ENCODE measurements at places on chromosomes 12 and 14.

- no peak for DNase-seq
Observed at GRCh38 chr12:102543494-102544485, 63.4 kb upstream of the IGF1 start.

- DNase-seq = no peak
Observed at GRCh38 chr14:100729982-100730381, 3.3 kb downstream of the DLK1 start.

DNA sequence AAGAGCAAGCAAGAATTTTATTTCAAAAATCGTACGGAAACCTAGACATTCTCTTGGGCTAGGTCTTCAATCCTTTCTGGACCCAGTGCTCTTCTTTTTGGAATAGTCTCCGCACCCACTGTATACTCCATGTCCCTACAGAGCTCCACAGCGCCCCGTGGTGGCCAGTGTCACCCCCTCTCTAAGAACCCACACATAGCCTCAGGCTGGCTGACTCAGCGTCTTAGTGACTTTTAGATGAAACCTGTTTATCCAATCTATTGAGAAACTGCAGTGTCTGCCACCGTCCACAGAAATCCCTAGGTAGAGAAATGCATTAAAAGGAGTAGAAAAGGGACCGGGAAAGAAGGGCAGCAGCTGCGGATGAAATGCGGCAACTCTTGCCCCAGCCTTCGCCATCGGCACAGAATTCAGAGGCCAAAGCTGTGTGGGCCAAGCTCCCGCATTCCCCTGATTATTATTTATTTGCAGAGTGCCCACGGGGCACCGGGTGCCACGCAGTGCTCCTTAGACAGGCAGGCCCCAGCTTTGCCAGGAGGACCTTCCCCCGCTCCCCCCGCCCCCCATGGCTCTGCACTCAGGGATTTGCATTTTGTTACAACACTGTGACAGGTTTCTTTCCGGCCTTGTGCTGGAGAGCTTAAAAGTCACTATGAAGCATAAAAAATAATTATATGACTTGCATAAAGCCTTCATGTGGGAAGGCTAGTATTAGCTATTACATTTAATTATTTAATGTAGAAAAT is 170.1 kb upstream of the FKBP4 start:
- DNase-seq = no peak

- DNase-seq = peak; percentile 92
Observed at GRCh38 chr12:12999959-13000615, at the start of gene HEBP1. TSS of gene HEBP1 (minus strand) at chr12:13000265. CDS start at chr12:13000114, 151 bp downstream.

GRCh38 chr12:42299392-42300308 is 26.2 kb downstream of the ZCRB1 start:
- DNase-seq = no peak

- no peak for DNase-seq
Observed at GRCh38 chr12:2151391-2151790, 98.6 kb downstream of the CACNA1C start.

DNA sequence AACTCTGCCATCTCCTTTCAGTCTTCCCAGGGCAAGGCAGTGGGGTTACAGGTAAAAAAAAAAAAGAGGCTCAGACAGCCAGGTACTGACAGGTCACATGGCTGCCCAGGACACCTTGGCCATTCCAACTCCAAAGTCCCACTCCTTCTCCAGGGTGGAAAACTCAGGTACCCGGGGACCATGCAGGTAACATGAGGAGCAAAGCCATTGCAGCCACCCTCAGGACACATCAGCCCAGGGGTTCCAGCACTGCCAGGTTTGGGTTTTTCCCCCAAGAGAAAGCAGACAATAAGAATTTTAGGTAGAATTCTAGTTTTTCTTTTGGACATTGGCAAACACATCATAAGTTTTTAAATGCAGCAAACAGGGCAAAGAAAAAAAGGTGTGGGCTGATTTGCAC is 15.3 kb downstream of the FAM222A start:
- no peak for DNase-seq

DNA sequence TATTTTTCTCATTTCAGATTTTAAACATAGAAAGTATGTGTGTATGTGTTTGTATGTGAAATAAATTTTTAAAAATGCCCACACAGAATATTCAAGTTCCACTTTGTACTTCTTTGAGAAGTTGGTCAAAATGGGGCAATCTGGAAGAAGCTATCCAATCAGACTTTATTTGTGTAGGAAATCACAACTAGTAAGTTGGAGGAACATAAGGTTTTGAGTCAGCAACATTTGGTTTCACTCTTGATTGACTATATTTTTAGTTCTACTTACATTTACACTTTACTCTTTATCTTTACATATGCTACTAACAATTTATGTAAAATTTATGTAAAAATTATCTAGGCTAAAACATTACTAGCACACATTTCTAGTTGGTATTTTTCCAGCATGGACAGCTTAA is 128.1 kb downstream of the ATXN7L3B start:
- no peak for DNase-seq

GRCh38 chr12:6613015-6613775 is 6.0 kb upstream of the CHD4 start:
- no peak for DNase-seq

DNA sequence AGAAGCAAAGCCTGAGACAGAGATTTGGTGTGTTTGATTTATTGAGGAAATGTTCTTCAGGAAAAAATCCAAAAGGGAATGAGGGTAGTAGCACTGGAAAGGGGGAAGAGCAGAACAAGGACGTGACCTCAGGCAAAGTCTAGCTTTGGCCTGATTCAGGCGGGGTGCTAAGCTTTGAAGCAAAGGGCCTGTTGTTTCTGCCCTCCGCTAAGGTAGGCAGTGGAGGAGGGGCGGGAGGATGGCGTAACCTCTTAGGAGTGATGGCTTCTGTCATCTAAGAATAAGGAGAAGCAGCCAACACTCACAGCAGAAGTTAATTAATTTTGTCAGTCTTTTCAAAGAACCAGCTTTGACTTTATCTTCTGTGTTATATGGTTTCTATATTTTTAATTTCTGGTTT is 20.4 kb downstream of the ABHD12B start:
- DNase-seq = no peak

DNA sequence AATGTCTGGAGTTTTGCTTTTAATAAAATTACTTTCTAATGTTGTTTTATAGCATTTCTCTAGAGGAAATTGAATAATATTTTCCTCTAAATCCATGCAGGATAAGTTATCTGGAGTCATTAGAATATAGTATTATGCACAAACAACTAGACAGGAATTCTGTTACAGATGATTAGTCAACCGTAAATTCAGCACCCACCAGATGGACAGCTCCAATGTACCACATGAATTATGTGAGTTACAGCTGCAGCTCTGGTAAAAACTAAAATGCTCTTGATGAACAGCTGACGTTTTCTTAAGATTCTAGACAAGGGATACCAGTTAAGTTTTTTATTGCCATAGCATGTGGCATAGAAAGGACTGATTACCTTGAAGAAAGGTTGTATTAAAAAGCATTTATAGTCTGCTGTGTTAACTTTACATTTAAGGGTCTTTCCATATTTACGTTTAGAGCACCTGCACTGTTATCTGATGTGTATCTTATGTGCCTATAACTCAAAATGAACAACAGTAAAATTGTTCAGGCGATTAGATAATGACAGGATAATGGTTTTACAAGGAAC is 321.4 kb upstream of the LRFN5 start:
- DNase-seq = no peak

GRCh38 chr12:389142-390096 is at the start of gene KDM5A:
TSS of gene KDM5A (minus strand) at chr12:389320. CDS start at chr12:389091, 229 bp downstream.
- DNase-seq = no peak

GRCh38 chr14:78530078-78530477 is 359.9 kb downstream of the NRXN3 start:
- DNase-seq = no peak

GRCh38 chr12:94265966-94266745 is 117.8 kb downstream of the PLXNC1 start:
- no peak for DNase-seq

DNA sequence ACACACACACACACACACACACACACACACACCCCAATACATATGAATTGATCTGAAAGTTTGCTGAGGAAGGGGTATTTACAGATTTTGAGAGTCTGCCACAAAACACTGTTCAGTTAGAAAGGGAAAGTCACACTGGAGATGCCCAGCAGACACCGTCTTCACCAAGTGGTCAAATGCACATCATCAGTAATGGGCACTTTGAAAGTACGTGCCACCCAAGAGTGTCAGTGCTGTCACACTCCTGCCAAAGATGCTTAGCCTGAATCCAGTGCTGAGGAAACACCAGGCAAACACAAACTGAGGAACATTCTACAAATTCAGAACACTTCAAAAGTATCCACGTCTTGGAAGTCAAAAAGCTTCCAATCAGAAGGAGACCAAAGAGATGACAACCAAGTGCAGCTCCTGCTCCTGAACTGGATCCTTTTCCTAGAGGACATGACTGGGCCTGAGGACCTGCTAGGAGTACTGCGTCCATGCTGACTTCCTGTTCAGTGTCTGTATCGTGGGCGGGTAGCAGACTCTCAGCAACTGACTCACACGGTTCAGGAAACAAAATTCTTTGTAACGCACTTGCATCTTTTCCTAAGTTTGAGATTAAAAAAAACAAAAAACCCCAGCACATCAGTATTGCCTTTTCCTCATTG is 18.6 kb downstream of the PSMC1 start:
- no peak for DNase-seq

GRCh38 chr12:126926023-126926594 is 1340.9 kb upstream of the TMEM132C start:
- DNase-seq = no peak

DNA sequence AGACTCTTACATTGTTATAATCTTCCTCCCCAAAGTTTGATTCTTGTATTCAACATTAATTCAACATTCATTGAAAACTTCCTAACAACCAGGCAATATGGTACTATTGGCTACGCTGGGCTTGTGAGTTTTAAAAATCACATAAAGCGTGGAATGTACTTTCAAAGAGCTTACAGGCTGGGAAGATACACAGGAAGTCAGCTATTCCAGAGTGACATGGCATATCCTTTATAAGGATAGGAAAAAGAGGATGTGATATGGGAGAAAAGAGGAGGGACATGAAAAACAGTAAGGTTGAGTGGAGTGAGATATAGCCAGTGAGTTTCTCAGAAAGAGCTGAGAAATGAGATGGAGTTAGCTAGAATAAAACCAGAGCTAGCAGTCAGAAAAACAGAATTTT is 103.6 kb upstream of the ATF7IP start:
- DNase-seq = no peak

DNA sequence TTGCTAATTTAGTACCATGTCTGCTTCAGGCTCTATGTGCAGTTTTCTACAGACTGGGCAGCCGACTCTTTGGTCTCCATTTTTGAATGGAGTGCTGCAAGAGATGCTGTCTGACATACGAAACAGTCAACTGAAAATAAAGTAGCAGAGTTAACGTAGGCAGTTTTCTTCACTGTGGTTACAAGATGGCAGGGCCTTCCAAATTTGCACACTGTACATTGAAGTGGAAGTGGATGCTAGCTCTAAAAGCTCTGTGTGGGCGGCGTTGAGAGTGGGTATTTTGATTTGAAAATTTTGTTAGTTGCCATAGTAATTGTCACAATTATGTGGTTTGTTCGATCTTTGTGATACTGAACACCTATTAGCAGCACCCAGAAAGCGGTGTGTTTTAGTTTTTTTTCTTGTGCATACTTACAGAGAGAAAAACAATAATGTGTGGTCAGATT is 154.9 kb upstream of the ATP2B1 start:
- DNase-seq = peak; percentile 14

DNA sequence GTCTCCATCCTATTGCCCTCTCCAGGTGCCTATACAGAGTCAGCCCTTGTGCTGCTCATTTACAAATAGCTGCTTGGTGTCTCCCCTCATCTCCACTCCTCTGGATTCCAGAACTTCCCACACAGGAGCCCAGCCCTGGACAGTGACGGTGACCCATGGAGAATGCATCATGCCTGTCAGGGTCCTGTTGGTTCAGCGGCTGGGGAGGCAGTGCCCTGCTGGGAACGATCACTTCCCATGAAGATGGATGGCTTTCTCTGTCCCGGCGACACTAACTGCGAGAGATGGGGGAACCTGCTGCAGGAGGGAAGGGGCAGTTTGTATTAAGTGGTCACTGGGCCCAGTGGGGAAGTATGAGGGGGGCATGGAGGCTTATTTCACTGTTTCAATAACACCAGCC is 395.0 kb upstream of the TBX3 start:
- DNase-seq = no peak

DNA sequence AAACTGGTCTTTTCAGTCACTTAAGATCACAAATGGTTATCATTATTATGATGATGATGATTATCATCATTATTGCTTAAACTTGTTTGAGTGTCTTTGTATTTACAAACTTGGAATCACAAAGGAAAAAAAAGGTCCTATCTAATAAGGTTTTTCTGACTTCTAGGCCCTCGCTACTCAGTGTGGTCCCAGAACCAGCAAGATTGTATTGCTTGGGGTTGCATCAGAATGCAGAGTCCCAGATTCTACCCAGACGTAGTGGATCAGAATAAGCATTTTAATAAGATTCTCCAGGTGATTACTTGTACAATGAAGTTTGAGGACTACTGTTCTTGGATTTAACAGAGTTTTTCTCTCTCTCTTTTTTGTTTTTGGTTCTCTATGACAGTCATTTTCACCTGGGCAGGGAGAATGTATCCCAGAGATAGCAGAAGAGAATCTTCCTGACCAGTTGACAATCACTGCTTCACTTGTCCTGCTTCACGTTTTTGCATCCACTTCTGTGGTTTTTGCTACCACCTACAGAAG is 29.3 kb upstream of the PPP1R12A start:
- DNase-seq = no peak

GRCh38 chr14:105117257-105117646 is 51.3 kb downstream of the JAG2 start:
- no peak for DNase-seq

DNA sequence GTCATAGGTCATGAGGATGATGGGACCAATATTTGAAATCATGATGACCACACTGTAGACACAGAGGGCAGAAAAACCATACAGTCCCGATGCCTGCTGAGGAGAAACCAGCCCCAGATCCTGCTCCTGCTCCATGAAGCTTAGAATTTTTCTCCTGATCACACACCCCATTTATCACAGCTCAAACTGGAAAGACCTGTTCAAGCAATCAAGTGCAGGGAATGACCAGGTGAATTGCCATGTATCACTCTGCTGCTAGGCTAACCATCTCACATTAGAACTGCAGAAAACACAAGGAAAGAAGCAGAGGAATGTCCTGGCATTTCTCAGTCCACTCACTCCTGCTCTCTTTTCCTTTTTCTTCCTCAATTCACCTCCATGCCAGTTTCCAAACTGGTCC is 18.1 kb downstream of the MANSC1 start:
- no peak for DNase-seq

DNA sequence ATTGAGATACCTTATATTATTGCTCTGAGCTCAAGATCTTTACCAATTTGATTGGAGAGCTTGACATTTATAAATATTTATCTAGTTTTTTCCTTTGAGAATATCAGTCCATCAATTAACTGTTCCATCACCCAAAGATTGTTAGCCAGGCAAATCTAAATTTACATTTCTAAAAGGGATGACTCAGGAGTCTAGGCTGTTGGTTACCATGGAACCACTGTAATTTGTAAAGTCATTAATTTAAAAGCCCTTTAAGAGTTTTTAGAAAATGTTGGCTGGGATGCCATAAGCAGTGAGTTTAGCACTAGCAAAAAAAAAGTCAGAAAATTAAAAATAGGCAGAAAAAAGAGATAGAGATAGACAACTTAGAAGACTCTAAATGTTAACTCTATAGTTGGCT is 19.5 kb upstream of the SERPINA1 start:
- DNase-seq = no peak

GRCh38 chr12:6554168-6555017 is 1.4 kb downstream of the IFFO1 start:
- DNase-seq = peak; percentile 47

GRCh38 chr12:115166698-115167315 is 482.8 kb upstream of the TBX3 start:
- no peak for DNase-seq

GRCh38 chr12:7650091-7650490 is 15.6 kb downstream of the APOBEC1 start:
- DNase-seq = no peak

Measured in effector CD8-positive, alpha-beta T cell (primary cell).